Activated CD4-positive, alpha-beta memory T cell treated with anti-CD3 and anti-CD28 coated beads, Interleukin-2, amount 10 ng/mL, durations not matched to agents 7 days and 5 days (primary cell): ENCODE measurements at places on chromosomes 7 and 10. TPM values are rescaled to one million over a fixed set of nuclear protein-coding genes. Genes with fewer than 3 reads are reported as not detected.
A peak's percentile ranks its signal among the peaks of the same experiment; 100 is the strongest.

DNA sequence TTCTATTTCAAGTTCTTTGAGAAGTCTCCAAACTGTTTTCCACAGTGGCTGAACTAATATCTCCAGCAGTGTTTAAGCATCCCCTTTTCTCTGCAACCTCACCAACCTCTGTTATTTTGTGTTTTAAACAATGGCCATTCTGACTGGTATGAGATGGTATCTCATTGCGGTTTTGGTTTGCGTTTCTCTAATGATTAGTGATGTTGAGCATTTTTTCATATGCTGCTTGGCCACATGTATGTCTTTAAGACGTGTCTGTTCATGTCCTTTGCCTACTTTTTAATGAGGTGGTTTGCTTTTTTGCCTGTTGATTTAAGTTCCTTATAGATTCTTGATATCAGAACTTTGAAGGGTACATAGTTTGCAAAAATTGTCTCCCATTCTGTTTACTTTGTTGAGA lies 156.6 kb upstream of the IMMP2L start:
- no peak for DNase-seq

Gene MKX
- total RNA-seq: not detected

DNA sequence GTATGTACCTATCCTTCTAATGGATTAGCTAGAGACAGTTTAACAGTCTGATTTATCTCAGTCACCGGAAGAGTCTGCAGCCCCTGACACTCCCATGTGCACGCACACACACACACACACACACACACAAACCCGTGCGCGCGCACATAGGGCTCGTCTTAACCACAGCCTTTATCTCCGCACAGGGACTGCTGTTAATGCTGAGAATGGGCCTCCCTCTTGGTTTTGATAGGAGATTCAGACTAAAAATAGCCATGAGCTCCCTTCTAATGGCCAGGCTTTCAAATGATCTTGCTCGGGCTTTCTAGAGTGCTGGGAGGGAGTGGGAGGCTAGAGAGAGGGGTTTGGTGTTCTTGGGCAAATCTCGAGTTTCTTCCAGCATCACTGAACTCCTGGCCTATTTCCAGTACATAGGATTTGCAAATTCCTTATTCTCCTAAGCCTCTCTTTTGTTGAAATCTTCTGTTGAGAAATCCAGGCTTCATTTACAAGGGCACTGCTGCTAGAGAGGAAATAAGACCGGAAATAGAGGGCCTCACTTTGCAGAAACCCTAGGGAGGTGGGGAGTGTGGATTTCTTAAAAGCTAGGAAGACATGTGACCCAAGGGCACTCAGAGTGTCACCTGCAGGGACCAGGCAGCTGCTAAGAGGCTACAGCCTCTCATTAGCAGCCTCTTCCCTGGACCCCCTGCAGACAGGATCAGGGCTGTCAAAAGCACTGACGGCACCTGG lies 2.4 kb downstream of the TMEM72 start:
- DNase-seq: no peak

- no peak for DNase-seq
Measured at GRCh38 chr7:126079151-126079550, 1149.5 kb upstream of the POT1 start.

DNA sequence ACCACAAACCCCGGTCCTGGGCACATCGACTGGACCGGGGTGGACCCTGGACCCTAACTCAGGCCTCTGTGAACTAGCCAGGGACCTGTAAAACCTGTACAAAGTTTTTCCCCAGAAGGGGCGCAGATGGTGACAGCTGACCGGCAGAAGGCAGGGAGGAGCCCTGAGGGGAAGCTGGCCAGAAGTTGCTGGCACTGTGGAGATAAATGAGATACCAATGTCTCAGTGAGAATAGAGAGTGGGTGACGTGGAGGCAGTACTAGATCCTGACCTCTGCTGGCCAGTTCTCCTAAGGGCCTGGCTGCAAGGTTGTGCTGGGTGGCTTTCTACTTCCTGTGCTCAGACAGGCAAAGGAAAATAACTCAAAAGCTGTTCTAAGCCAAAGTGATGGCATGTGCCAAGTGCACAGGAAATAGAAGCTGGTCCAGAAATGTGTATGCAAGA lies 10.6 kb upstream of the TSPAN14 start:
- DNase-seq: peak; percentile 32

DNA sequence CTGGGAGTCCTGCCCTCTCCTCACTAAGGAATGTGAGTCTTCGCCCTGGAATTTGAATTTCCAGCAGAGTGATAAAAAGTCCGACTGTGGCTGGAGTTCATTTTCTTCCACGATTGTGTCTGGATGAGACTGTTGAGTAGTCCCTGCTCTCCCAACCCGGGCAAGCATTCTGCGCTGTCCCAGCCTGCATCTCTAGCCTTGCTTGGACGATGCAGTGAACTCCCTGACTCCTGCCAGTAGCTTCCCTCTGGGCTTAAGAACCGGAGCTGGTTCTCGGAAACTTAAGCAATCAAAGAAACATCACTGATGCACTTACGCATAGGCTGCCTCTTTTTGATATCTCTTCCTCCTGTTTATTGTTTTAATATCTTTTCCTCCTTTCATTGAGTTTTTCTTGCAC lies 116.0 kb upstream of the FZD8 start:
- no peak for DNase-seq

- DNase-seq: no peak
Measured at GRCh38 chr7:38307640-38308039, 34.2 kb upstream of the TARP start.

- DNase-seq: no peak
Measured at GRCh38 chr7:41051062-41051461, 651.8 kb downstream of the INHBA start.

GRCh38 chr10:119211625-119212441 lies 4.5 kb downstream of the GRK5 start:
- DNase-seq: no peak

Gene AZGP1
- not detected for total RNA-seq

Gene WASHC2C
- 40.9 TPM for total RNA-seq

DNA sequence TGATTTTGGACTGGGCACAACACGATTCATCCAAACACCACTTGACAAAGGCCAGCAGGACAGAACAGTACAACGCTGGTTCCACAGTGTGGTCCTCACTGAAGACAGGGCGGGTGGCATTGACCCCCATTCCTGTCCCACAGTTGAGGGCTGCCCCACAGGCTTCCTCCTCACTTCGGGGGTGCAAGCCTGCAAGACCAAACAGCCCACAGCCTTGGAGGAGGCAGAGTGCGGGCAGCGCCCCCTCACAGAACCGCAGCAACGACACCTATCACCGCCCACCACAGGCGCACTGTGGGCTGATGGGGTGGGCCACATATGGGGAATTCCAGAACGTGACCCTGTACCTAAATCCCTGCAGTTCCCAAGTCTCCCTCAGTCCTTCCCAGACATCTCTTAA lies 70.6 kb downstream of the PTPRN2 start:
- no peak for DNase-seq

Gene RGR
- not detected for total RNA-seq

GRCh38 chr10:83673316-83673715 lies 466.0 kb upstream of the GHITM start:
- DNase-seq: no peak

Gene NPY
- not detected for total RNA-seq

Gene FZD8
- total RNA-seq: 0.95 TPM

Gene TECPR1
- 69.4 TPM for total RNA-seq

GRCh38 chr10:119859420-119860258 lies 13.0 kb downstream of the MCMBP start:
- no peak for DNase-seq

DNA sequence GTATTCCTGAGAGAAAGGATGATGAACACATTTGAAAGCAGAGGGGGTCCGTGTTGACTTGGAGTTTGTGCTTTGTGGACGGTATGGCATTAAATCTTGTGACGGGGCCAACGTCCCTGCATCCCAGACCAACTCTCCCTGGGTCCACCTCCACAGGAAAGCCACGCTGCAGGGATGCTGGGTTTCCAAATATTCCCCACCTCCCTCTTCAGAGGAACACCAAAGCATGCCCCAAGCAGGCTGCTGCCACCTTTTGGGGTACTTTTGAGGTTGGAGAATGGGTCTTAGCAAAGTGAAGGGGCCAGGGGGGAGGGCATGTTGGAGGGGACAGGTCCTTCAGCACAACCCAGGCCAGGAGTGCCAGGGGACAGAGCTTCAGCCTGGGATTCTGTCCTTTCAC lies 504.4 kb downstream of the TCERG1L start:
- DNase-seq: no peak

- no peak for DNase-seq
Measured at GRCh38 chr7:116527521-116527920, 2.7 kb downstream of the CAV1 start.

DNA sequence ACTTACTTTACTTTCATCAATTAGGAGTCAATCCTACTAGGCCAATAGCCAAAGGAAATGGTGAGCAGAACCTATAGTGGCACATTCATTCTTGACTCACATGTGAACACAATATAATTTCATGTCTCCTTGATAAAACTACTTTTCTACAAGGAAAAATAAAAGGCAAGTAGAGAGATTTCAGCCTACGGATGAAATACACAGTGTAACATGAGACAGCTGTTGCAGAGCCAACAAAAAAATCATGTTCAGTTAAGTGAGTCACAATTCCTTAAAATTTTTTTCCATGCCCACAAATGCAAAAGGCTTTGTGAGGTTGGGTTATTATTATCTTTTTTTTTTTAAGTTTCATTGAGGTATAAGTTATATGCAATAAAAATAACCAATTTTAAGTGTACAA lies 54.8 kb downstream of the GPR141 start:
- DNase-seq: no peak

GRCh38 chr10:30709229-30709628 lies 79.7 kb upstream of the LYZL2 start:
- no peak for DNase-seq

DNA sequence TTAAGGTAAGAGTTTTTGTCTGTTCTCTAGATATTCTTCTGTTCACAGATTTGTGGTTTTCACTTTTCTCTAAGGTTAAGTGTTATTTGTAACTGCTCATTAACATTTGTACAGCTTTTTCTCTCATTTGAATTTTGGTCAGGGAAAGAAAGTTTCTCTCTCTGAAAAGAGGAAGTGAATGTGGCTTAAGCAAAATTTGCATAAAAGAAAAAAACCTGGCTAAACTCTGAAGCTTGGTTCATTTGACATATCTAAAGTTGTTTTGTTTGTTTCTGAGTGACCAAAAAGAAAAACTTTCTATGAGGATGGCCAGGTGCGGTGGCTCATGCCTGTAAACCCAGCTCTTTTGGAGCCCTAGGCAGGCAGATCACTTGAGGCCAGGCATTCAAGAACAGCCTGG lies 22.0 kb upstream of the SLC26A4 start:
- no peak for DNase-seq

GRCh38 chr7:35670856-35671569 lies 23.9 kb downstream of the HERPUD2 start:
- no peak for DNase-seq

- no peak for DNase-seq
Measured at GRCh38 chr7:2853147-2853546, 9.0 kb upstream of the GNA12 start.
